Ascending aorta (tissue), 2 donors: ENCODE measurements at places on chromosomes 5 and 9.

GRCh38 chr5:174982485-174982884, 258.1 kb downstream of the MSX2 start:
- no peak for DNase-seq
- H3K4me3 ChIP-seq = no peak overlapping the region
- no peak overlapping the region for H3K27ac ChIP-seq
- H3K27me3 ChIP-seq = no peaks in the 10 kb centered on the region
- H3K36me3 ChIP-seq = no peaks in the 10 kb centered on the region
- H3K4me1 ChIP-seq = peaks cover 9% of the 10 kb centered on the region

DNA sequence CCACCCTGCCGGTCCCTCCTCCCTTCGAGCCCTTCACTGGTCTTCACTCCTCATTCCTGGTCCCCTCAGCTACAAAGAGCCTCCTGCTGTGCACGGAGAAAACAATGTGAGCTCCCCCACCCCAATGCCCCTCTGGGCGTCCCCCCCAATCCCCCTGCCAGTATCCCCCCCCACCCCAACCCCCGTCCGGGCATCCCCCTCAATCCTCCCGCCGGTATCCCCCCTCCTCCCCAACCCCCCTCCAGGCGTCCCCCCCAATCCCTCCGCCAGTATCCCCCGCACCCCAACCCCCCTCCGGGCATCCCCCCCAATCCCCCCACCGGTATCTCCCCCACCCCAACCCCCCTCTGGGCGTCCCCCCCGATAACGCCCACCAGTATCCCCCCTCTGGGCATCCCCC, 42.8 kb downstream of the EXD3 start:
- H3K27ac ChIP-seq = no peak overlapping the region
- DNase-seq = no peak
- H3K4me3 ChIP-seq = no peak overlapping the region
- H3K36me3 ChIP-seq = peaks cover 4% of the 10 kb centered on the region

DNA sequence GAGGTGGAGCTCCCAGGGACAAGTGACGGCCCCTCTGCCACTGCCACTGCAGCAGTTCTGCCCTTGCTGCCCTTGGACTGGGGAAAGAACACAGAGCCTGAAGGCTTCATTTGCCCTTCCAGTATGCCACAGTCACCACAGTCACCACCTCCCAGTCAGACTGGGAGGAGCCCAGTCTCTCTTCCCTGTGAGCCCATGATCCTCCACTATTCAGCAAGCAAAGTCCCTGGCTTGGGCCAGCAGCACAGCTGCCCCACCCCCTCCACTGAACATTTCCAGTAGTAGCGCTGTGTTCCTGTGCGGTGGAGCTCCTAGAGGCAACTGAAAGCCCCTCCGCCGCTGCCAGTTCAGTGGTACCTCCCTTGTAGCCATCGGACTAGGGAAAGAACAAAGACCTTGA, 329.4 kb downstream of the MAN2A1 start:
- no peaks in the 10 kb centered on the region for H3K4me1 ChIP-seq
- DNase-seq = no peak
- H3K36me3 ChIP-seq = no peaks in the 10 kb centered on the region
- no peak overlapping the region for H3K27ac ChIP-seq
- no peak overlapping the region for H3K4me3 ChIP-seq

DNA sequence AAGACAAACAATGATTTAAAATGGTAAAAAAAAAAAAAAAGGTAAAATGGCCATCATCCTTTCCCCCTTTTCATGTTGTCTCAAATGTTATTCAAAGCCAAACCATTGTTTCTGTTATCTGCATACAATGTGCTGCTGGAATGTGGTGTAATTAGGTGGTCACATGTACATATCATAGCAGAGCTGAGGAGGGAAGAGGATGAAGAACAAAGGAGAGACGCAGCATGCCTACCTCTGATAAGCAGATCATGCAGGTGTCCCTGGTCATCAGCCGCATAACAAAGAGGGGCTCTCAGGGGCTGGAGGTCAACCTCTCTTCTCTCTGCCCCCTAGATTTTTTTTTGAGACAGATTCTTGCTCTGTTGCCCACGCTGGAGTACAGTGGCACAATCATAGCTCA, 141.0 kb downstream of the CARTPT start:
- no peaks in the 10 kb centered on the region for H3K27me3 ChIP-seq
- no peak overlapping the region for H3K4me3 ChIP-seq

DNA sequence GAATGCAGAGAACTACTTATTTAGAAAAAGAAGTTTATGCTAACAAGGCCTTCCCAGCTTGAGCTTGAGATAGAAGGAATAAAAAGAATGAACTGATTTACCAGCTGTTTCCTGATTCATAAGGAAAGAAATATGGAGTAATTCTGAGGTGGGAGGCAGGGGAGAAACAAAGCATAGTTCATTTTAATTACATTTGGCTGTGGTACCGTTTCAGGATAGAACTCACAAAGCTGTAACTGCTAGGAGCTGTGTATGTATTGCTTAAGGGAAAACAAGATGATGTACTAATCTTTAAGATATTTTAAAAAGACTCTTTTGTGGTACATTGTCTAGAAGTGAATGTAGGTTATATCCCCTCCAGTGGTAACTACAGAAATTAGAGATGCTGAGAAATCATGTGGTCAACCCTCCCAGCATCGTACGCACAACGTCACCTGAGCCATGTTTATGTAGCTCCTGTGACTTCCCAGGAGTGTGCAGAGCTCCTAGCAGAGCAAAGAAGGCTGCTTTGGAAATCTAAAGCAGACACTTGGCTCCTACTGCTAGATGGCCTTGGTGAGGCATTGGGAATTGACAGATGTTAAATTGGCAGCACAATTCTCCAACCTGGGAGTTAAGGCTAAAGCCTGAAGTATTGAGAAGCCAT, 208.3 kb upstream of the VLDLR start:
- DNase-seq = no peak
- H3K27me3 ChIP-seq = no peaks in the 10 kb centered on the region
- no peak overlapping the region for H3K4me3 ChIP-seq
- no peaks in the 10 kb centered on the region for H3K36me3 ChIP-seq
- no peaks in the 10 kb centered on the region for H3K4me1 ChIP-seq

DNA sequence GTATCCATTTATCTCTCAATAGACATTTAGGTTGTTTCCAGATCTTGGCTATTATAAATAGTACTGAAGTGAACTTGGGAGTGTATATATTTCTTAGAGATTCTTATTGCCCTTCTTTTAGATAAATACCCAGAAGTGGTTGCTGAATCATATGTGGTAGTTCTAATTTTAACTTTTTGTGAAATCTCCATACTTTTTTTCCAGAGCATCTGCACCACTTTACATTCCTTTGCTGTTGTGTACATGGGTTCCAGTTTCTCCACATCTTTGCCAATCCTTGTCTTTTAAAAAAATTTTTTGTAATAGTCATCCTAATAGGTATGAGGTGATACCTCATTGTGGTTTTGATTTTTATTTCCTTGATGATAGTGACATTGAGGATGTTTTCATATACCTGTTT, 303.7 kb downstream of the CCDC171 start:
- no peaks in the 10 kb centered on the region for H3K36me3 ChIP-seq
- H3K27ac ChIP-seq = no peak overlapping the region

- no peak overlapping the region for H3K27ac ChIP-seq
- peaks cover 15% of the 10 kb centered on the region for H3K4me1 ChIP-seq
- no peaks in the 10 kb centered on the region for H3K27me3 ChIP-seq
- no peaks in the 10 kb centered on the region for H3K36me3 ChIP-seq
Observed at GRCh38 chr5:82601861-82602260, 323.7 kb upstream of the RPS23 start.

- no peak overlapping the region for H3K27ac ChIP-seq
- H3K4me1 ChIP-seq = no peaks in the 10 kb centered on the region
- no peaks in the 10 kb centered on the region for H3K36me3 ChIP-seq
- no peak overlapping the region for H3K4me3 ChIP-seq
- no peaks in the 10 kb centered on the region for H3K27me3 ChIP-seq
Observed at GRCh38 chr9:116269250-116269649, 115.7 kb downstream of the PAPPA start.

DNA sequence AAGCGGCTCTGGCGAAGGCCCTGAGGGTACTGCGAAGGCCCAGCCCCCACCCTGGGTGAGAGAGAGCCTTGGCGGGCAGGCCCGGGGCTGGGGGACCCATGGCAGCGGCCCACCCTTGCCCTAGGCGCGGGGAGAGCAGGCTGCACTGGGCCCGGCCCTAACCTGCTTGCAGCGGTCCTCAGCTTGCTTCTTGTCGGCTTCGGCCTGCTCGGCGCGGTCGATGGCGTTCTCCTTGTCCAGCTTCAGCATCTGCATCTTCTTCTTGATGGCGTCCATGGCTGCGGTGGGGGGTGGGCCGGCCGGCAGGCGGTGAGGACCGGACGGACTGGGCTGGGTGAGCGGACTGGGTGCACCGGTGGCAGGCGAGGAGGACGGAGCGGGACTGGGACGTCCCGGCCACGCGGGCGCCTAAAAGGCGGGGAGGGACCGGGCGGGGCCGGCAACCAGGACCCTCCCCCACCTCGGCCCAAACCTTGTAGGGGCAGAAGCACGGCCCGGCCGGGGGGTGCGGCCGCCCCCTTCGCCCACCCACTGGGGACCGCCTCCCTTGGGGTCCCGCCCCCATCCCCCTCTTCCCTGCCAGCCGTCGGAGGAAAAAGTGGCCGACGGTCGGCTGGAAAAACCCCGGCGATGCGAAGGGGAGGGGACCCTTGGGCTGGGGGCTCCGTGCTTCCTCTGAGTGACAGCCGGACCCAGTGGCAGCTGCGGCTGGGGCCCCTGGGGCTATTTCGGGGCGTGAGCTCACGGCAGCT, at the start of gene TPM2:
Gene TPM2 (minus strand): TSS at position 384 of the 752 bp plus-strand sequence. CDS start 108 bp downstream, at position 276.
- peaks cover 5% of the 10 kb centered on the region for H3K4me1 ChIP-seq
- H3K27ac ChIP-seq = peak within 1 kb of the TSS; percentile 93
- DNase-seq = peak; percentile 67
- peak within 1 kb of the TSS; percentile 83 for H3K4me3 ChIP-seq
- no peaks in the 10 kb centered on the region for H3K27me3 ChIP-seq

- DNase-seq = no peak
- H3K27me3 ChIP-seq = no peaks in the 10 kb centered on the region
- H3K27ac ChIP-seq = no peak overlapping the region
- H3K4me1 ChIP-seq = no peaks in the 10 kb centered on the region
- no peak overlapping the region for H3K4me3 ChIP-seq
Observed at GRCh38 chr5:124194282-124194681, 552.2 kb downstream of the ZNF608 start.

DNA sequence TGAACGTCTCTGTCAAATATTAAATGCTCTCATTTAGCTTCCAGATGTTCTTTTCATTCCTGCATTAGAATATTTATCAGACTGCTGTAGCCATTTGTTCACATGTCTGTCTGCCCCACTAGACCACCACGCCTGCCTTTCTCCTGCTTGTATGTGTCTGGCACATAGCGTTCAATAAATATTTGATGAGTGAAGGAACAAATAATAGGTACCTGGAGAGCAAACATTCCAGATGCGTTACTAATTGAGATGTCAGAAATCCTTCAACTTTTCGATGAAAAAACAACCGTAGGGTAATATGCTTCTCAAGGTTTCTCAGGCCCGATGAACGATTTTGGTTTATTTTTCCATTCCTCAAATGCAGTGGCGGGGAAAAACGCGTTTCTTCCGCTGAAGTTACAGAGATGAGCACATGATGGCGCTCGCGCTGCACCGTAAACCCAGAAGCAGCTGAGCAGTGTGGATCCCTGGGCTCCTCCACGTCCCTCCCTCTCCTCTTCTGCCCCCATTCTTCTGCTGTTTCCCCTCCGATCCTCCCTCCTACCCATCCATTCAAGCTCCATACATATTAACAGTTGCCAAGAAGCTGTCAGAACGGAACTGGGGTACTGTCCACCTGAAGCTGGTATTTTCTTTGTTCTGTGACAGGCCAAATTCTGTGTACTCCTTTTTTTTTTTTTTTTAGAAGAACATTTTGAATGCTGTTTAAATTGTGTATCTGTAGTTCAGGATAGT, 245.4 kb downstream of the MPDZ start:
- H3K27me3 ChIP-seq = no peaks in the 10 kb centered on the region
- H3K36me3 ChIP-seq = no peaks in the 10 kb centered on the region
- no peak overlapping the region for H3K27ac ChIP-seq
- peak; percentile 77 for DNase-seq

DNA sequence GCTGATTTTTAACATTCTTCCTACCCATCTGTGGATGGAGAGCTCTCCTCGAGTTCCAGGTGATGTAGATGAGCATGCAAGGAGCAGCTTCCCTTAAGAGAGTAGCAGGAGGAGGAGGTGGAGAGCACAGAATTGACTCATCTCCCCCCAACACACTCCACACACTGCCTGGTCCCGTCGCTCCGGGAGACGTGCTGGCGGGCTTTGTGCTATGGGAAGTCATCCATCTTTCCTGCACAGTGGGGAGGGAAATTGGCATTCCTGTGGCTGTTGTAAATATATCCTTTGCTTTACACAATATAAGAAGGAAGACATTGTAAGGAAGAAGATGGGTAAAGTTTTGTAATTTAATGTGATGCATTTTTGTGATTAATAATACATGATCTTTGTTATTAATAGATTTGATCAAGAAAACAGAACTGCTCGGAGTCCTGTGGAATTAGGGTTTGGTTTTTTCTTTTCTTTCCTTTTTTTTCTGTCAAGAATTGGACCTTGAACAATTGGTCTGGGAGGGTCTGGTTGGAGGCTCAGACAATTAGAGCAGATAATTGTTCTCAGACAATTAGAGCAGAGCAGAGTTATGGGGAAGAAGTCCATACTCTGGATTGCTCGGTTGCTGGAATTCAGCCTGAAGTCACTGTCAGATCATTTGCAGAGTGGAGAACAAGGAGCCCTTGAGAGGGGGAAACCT, 297.8 kb downstream of the GADD45G start:
- no peaks in the 10 kb centered on the region for H3K4me1 ChIP-seq
- H3K4me3 ChIP-seq = no peak overlapping the region
- H3K36me3 ChIP-seq = no peaks in the 10 kb centered on the region

GRCh38 chr9:5910413-5911057, 19.8 kb downstream of the MLANA start:
- DNase-seq = no peak
- H3K27ac ChIP-seq = no peak overlapping the region
- H3K36me3 ChIP-seq = peaks cover 14% of the 10 kb centered on the region
- no peaks in the 10 kb centered on the region for H3K4me1 ChIP-seq
- no peak overlapping the region for H3K4me3 ChIP-seq
- H3K27me3 ChIP-seq = no peaks in the 10 kb centered on the region

GRCh38 chr5:145946112-145946861, 9.9 kb downstream of the SH3RF2 start:
- H3K27me3 ChIP-seq = no peaks in the 10 kb centered on the region
- H3K36me3 ChIP-seq = no peaks in the 10 kb centered on the region
- no peak for DNase-seq
- no peak overlapping the region for H3K27ac ChIP-seq
- peaks cover 3% of the 10 kb centered on the region for H3K4me1 ChIP-seq
- H3K4me3 ChIP-seq = no peak overlapping the region

DNA sequence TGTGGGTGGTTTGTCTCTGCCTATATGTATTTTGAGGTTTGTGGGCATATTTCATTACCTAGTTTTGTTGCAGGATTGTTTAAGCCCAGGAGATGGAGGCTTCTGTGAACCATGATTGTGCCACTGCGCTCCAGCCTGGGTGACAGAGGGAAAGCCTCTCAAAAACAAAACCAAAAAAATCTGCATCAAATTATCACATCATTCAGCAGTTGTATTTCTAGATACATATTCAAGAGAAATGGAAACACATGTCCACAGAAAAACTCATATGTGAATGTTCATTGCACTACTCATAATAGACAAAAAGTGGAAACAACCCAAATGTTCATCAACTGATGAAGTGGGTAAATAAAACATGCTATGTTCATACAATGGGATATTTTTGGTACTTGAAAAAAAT, 29.9 kb downstream of the HSPA4 start:
- no peaks in the 10 kb centered on the region for H3K4me1 ChIP-seq
- H3K36me3 ChIP-seq = no peaks in the 10 kb centered on the region
- no peak for DNase-seq

GRCh38 chr5:176503496-176503895, 33.7 kb downstream of the RNF44 start:
- peaks cover 70% of the 10 kb centered on the region for H3K36me3 ChIP-seq
- DNase-seq = no peak
- no peaks in the 10 kb centered on the region for H3K27me3 ChIP-seq
- H3K27ac ChIP-seq = no peak overlapping the region
- no peaks in the 10 kb centered on the region for H3K4me1 ChIP-seq
